ENCODE measurements at places on chromosomes 7 and 10.

DNA sequence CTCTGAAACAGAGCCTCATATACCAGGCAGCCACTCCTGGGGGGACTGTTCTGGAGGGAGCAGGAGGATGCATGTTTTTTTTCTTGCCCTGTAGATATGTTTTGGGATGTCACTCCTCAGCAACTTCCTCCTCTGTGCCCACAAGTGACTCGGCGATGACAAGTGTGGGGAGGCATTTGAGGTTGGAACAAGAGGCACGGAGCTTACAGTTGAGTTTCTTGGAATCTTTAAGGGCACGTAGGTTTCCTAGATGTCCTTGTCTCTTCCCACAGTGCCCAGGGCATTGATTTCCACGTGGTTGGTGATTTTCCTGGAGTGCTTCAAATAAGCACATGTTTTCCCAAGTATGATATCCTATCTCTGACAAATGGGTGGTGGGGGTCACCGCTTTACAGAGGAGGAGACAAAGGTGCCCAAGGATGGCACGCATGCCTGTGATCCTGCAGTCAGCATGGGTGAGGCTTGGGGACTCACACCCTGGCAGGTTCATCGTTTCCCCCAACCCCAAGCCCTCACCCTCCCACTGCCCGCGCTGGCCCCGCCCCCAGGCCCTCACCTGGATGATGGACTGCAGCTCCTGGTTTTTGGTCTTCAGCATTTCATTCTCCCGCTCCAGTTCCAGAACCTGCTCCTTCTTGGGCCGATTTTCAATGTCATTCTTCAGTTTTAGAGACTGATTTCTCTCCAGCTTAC, 95.2 kb upstream of the GNA12 start:
- no peak for DNase-seq

DNA sequence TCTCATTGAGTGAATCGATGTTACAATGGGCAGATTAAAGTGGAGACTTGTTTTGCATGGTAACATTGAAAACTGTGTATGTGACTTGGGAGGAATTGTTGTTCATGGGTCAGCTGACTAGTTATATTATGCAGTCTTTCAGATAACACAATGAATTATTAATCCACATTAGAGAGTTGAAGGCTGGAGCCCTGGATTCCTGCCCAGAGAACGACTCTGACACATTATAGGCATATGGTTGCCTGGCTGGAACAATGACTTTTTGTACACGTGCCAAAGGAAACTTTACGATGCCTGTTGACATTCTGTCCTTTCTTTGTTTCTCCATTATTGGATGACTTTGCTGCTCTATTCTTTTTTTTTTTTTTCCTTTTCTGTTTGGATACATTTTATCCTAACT, 52.3 kb upstream of the TMEM229A start:
- no peak for DNase-seq

DNA sequence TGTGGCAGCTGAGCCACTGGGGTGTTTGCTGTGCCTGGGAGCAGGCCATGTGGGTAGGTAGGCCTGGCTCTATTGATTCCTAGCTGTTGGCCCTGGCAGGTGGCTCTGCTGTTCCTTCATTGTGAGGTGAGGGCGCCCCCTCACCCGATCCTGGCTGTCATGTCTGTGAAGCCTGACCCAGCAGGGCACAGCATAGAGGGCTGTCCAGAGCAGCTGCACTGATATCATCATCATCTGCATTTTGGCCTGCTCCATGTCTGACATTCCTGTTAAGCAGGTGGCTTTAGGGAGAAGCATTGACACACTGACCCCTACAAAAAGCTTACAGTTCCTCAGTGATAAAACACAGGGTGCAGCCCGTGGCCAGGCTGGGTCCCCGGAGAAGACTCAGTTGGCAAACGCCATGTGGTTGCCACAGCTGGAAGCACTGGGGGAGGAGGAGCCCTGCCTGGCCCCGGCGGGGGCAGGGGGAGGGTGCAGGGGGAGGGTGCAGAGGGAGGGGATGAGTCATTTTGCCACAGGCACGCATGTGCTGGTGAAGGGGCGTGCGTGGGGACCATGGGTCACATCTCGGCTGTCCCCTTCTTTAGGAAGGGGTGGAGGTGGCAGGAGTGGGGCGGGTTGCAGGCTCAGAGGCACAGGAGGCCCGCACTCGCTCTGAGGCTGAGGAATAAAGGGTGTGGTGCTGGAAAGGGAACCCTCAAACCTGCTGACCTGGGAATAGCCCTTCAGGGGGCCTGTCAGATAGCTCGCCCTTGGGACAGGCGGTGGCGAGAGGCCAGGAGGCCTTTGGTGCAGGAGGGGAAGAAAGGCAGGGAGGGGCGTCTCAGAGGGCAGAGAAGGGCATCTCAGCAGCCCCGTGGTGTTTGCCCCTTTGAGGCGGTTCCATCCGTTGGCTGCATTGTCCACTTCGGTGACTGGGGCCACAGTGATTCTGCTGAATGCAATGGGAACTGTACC, 31.6 kb downstream of the IKZF1 start:
- no peak for DNase-seq

GRCh38 chr7:130242198-130243014, 24.3 kb upstream of the CPA2 start:
- DNase-seq, result no peak

DNA sequence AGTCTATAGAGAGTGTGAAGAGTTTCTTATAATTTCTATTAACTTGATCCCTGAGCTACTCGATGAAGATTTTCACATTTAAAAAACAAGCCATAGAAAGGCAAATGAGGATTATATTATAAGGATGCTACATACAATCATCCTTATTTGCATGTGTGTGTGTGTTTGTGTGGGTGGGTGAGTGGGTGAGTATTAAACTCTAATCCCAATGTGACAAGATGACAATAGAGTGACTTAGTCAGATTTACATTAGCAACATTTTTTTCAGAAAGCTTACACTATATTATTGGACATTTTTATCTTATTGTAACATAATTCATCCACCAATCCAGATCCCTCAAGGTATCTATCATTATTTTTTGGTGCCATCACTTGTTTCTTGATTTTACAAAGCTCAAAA, 331.7 kb downstream of the SORCS1 start:
- DNase-seq, result no peak

DNA sequence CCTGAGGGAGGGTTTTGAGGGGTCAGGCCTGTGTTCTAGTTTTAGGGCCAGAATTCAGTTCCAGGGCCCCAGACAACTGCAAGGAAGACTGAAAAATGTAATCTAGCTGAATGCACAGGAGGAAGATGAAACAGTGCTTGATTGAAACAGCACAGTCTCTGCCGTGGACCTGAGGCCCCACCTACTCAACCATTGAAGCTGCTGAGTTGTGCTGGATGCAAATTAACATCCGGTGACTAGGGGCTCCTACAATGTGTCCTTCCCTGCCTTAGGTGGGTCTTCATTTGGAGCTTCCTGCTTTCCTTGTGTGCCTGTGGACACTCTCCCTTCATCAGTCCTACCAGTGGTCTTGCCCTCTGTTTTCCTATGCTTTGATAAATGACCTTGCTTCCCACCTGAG, 5.7 kb downstream of the GLRX3 start:
- no peak for DNase-seq

GRCh38 chr10:15378569-15378968, 7.5 kb upstream of the FAM171A1 start:
- DNase-seq, result no peak

DNA sequence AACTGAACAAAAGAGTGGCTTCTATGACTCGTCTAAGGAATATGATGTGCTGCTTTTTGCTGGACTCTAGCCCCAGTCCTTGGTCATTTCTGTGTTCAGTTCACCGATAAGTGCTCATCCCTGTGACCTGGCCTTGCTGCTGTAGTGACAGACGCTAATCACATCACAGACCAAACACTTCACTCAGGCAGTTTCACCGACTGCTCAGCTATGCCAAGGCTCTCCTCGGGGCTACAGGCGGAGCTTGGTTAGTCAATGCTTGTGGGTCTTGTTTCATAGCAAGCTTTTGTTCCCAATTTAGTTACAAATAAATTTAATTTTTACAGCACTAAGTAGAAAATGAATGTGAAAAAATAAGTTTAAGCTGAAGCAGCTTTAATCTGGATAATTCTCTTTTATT, 190.8 kb upstream of the PRKCQ start:
- no peak for DNase-seq

GRCh38 chr7:12771378-12771877, 84.0 kb downstream of the ARL4A start:
- DNase-seq, result no peak

Measured in memory B cell (primary cell).